Mesenteric fat pad (tissue), 1 donor: ENCODE measurements at places on chromosomes 3 and 15. TPM values are rescaled to one million over a fixed set of nuclear protein-coding genes. Genes with fewer than 3 reads are reported as not detected.

Gene PTH1R
- total RNA-seq = 16.3 TPM

Gene EIF3J
- total RNA-seq = 84.9 TPM

Gene AGBL1
- not detected for total RNA-seq

Gene PARP14
- total RNA-seq = 51.1 TPM

Gene ZNF592
- 30.1 TPM for total RNA-seq

Gene KIF23
- 1.2 TPM for total RNA-seq

Gene THRB
- 27.5 TPM for total RNA-seq

Gene STRIT1
- total RNA-seq = not detected

Gene SLCO3A1
- 25.9 TPM for total RNA-seq

Gene SERPINI2
- total RNA-seq = not detected
